ENCODE measurements at places on chromosomes 5 and 9. TPM values are rescaled to one million over a fixed set of nuclear protein-coding genes. Genes with fewer than 3 reads are reported as not detected.

GRCh38 chr9:15722888-15723287 is 170.0 kb downstream of the CCDC171 start:
- no peak overlapping the region for H3K27ac ChIP-seq
- no peaks in the 10 kb centered on the region for H3K4me1 ChIP-seq
- no peaks in the 10 kb centered on the region for H3K36me3 ChIP-seq
- DNase-seq: no peak
- H3K4me3 ChIP-seq: no peak overlapping the region

DNA sequence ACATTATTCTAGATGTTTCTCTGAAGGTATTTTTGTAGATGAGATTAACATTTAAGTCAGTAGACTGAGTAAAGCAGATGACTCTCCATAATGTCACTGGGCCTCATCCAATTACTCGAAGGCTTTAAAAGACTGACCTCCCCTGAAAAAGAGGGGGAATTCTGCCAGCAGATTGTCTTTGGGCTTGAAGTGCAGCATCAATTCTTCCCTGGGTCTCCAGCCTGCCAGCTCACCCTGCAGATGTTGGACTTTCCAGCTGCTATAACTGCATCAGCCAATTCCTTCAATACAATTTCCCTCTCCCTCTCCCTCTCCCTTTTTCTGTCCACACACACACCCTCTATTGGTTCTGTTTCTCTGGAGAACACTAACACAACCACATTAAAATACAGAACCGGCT is 472.8 kb downstream of the SPOCK1 start:
- no peak for DNase-seq
- H3K36me3 ChIP-seq: no peaks in the 10 kb centered on the region
- H3K27me3 ChIP-seq: no peaks in the 10 kb centered on the region
- H3K4me3 ChIP-seq: no peak overlapping the region
- H3K27ac ChIP-seq: no peak overlapping the region
- no peaks in the 10 kb centered on the region for H3K4me1 ChIP-seq

DNA sequence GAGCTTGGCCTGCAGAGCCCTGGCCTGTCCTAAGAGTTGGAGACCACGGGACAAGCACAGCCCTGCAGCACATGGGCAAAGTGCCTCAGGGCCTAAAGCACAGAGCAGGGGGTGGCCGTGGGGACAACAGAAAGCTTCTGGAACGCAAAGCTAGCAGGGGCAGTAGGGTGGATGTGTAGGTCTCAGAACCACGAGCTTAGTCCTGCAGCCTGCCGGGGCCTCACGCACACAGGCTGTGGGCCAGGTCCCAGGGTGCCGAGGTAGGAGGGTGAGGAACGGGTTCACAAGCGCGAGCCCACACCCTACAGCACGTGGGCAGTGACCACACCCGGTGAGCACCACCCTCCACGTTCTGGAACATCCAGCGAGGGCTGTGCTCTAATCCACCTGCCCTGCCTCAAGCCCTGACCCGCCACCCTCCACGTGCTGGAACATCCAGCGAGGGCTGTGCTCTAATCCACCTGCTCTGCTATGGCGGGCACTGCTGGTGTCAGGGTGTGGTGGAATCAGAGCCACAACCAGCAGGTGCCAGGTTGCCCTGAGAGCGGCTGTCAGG is 9.3 kb downstream of the CLPTM1L start:
- H3K36me3 ChIP-seq: peaks cover 93% of the 10 kb centered on the region
- no peak for DNase-seq
- peaks cover 19% of the 10 kb centered on the region for H3K4me1 ChIP-seq
- H3K4me3 ChIP-seq: no peak overlapping the region

GRCh38 chr9:17962747-17963146 is 383.9 kb downstream of the SH3GL2 start:
- no peaks in the 10 kb centered on the region for H3K27me3 ChIP-seq
- H3K4me1 ChIP-seq: no peaks in the 10 kb centered on the region
- no peak overlapping the region for H3K4me3 ChIP-seq
- DNase-seq: no peak
- H3K36me3 ChIP-seq: no peaks in the 10 kb centered on the region

DNA sequence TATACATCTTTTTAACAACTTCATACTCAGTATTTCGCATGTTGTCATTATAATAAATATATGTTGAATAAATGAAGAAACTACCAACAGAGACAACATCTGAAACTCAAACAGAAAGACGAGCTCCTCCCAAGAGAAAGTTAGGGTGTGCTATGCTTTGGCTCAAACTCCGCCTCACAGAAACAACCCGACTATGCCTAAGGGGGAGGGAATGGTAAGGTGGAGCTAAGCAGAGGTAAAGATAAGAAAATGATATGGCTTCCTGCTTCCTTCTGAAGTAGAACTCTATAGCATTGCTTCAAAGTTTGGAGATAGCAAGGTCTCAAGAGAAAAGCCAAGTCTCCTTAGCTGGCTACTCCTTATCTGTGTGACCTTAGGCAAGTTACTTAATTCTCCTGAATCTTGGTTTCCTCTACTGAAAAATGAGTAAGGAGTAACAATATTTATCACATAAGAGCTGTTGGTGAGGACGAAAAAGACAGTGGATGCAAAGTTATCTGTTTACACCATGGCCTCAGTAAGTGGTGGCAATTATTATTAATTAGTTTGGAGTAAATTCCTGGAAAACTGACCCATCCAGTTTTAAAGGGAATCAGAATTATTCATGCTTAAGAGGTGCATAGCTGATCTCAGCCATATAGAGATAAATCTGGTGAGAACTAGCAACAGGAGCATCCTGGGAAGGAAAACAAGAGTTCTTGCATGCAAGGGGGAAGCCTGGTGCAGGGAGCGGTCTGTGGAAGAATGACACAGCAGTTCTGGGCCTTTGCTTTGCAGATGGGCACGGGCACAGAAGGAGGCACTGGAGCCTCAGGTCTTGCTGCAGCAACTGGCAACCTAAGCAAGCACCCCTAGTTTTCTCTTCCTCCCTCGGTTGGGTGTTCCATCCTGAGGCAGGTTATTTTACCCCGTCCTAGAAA is 73.3 kb downstream of the GLIS3 start:
- H3K27ac ChIP-seq: no peak overlapping the region
- H3K4me1 ChIP-seq: no peaks in the 10 kb centered on the region
- H3K4me3 ChIP-seq: no peak overlapping the region
- no peaks in the 10 kb centered on the region for H3K36me3 ChIP-seq
- no peak for DNase-seq

Gene SPINK1
- not detected for total RNA-seq

GRCh38 chr9:3900673-3901318 is 375.0 kb upstream of the RFX3 start:
- H3K36me3 ChIP-seq: no peaks in the 10 kb centered on the region
- DNase-seq: no peak
- H3K4me3 ChIP-seq: no peak overlapping the region
- H3K27ac ChIP-seq: no peak overlapping the region

Gene APBB3
- 61.5 TPM for total RNA-seq

Gene WHRN
- 20.5 TPM for total RNA-seq

All from CD4-positive, alpha-beta T cell (primary cell).